ENCODE measurements at places on chromosomes 16 and 17. TPM values are rescaled to one million over a fixed set of nuclear protein-coding genes. Genes with fewer than 3 reads are reported as not detected.

GRCh38 chr16:14559809-14560241 lies 70.2 kb downstream of the PARN start:
- no peak for ATAC-seq

- peak; percentile 84 for ATAC-seq
Observed at GRCh38 chr17:38914741-38915638, 10.4 kb upstream of the LASP1NB start.

- ATAC-seq = no peak
Observed at GRCh38 chr17:66287911-66288310, 14.5 kb upstream of the PRKCA start.

Gene NEUROD2
- 0.05 TPM for total RNA-seq

DNA sequence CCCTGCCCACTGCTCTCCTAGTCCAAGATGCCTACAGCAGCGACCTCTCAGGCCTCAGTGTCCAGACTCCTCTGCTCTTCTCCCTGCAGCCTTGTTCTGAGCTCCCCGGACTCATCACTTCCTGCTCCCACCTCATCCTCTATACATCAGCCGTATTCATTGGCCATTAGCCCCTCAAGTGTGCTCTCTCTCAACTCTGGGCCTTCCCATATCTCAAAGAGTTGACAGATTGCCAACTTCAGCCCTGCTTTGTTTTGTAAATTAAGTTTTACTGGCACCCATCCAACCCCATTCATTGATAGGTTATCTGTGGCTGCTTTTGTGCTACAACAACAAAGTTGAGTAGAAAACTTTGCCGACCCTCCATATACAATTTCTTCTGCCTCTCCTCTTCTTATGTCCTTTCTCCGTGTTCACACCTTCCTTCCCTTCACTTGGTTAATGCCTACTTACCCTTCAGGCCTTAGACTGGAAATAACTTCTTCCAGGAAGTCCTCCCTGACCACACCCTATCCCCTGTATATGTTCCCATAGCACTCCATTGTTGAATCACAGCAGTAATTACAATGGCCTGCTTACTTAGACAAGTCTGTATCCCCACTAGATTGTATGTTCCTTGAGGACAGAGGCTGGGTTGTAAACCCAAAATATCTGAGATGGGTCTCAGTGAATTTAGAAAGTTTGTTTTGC lies 63.4 kb upstream of the TANC2 start:
- peak; percentile 63 for ATAC-seq

Gene MRPL45
- 22.6 TPM for total RNA-seq

- peak; percentile 23 for ATAC-seq
Observed at GRCh38 chr16:88697831-88698615, 8.2 kb downstream of the RNF166 start.

DNA sequence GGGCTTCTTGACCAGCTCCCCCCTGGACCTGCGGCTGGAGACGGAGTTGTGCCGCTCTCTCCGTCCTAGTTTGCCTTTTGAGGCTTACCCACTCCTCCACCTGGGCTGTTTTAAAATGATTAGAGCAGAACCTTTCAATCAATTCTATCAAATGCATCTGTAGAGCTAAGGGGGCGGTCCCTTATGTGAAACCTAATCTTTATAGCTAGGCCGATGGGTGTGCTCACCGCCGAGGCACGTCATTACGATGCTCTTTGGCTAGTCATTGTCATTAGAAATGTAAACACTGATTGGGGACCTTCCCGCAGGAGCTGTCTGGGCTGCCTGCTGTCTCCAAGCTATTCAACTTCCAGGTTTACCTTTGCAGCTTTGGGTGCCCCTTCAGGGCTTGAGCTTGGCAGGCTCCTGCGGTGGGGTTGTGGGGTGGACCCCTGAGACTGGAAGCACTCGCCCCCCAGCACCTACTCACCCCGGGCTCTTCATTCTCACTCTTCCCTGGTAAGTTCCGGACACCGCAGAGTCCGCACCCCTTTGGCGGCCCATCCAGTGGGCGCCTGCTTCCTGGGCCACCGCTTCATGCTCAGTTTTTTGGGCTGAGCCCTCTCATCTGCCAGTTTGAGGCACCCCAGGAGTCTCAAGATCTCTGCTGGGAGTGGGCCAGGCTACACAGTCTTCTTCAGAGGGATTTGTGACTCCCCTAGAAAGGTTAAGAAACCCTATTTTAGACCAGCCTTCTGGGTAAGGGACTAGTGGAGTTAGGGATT lies 20.9 kb upstream of the IL17C start:
- ATAC-seq = no peak

Gene SGCA
- total RNA-seq = 4.9 TPM

DNA sequence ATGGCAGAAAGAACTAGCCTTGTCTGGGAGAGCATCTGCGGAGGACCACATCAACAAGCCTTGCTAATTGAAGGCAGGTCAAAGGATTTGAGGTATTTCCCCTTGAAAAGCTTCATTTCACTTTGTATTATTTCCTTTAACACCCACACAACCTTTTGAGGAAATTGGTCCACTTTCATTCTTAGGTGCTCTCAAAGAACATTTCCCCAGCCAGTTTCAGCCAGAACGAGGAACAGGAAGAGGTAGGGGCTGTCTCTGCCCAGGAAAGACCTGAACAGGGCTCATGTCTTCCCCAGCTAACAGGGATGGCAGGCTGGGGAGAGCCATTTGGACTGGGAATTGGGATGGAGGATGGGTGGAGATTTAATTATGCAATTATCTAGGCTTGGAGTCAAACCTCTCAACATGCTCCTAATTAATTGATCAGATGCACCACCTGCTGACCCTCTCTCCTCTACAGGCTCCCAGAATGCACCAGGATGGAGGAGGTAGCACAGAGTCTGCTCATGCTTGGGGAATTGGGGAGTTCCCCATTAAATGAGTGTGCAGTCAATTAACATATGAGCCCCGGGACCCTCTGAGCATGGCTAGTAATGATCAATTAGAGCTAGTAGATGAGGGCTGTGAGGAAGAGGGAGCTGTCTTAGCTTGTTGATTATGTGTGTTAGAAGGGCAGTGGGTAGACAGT lies 84.6 kb downstream of the GP2 start:
- ATAC-seq = peak; percentile 72

DNA sequence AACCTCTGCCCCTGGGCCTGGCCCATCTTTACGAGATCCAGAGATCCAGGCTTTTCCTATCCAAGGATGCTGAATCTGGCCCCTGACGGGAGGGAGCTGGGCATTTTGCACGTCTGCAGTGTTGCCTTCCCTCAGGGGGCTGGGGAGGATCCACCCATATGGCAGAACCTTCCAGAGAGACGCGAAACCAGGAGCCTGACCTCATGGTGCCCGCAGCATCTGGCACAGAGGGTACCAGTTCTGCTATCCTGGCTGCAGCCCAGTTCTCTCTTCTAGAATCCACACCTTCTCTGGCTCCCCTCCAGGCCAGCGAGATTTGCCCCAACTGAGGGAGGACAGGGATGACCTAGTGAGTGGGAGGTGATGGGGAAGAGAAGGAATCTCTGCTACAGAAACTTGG lies 20.5 kb upstream of the ZNF652 start:
- no peak for ATAC-seq

Gene CHTF18
- 18.5 TPM for total RNA-seq

Gene GOSR1
- total RNA-seq = 42.4 TPM

DNA sequence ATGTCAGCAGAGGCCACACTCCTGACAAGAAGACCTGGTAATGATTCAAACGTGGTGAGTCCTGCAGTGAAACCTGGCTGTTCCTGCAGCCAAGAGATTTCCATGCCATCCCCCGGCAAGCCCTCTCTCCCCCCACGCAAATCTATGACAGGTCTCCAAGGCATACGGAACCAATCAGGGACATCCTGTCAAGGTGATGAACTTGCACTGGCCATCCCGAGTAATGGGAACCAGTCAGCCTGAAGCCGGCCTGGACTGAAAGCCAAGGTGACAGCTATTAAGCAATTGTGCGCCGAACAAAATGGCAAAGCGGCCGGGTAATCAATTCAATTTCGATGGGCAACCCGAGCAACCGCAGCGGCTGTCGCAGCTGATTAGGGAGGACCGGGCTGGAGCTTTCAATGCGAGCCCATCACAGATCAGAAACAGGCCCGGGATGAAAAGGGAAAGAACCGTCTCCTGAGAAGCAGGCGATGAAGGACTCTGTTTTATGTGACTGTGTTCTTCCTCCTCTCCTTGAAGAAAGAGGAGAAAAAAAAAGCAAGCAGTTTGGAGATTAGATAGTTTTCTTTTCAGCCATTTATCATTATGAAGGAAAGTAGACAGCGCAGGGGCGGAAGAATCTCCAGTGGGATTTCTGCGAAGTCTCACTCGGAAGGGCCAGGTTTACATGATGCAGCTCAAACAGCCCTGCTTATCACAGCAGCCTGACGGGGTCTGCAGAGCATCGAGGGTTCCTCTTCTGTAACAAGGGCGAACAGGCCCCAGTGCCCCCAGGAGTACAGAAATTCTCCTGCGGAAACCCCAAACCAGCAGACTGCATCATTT lies 35.2 kb downstream of the TBX4 start:
- peak; percentile 26 for ATAC-seq

DNA sequence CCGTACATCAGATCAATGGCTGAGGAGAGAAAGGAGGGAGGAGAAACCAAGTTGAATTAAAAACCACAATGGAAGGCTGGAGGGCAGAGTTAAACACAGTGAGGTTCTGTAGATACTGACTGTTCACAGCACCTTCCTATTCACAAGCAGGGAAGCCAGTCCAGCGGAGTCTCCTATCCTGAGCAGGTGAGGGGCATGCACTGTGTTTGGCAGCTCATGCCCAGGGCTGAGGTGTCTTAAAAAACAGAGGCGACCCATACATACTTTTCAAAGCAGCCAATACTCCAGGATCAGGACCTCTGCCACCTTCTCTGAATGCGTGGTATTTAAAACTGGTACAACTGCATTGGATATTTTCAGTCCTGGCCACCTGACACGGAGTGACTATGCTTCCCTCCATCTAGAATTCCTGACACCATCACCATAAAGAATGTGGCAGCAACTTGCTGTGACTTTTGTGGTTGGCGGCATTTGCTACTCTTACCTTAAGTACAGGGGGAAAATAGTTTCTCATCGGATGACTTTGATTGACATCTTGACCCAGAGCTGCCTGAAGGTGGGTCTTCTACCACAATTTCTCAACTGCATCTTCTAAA lies 21.5 kb downstream of the USP22 start:
- ATAC-seq = no peak

DNA sequence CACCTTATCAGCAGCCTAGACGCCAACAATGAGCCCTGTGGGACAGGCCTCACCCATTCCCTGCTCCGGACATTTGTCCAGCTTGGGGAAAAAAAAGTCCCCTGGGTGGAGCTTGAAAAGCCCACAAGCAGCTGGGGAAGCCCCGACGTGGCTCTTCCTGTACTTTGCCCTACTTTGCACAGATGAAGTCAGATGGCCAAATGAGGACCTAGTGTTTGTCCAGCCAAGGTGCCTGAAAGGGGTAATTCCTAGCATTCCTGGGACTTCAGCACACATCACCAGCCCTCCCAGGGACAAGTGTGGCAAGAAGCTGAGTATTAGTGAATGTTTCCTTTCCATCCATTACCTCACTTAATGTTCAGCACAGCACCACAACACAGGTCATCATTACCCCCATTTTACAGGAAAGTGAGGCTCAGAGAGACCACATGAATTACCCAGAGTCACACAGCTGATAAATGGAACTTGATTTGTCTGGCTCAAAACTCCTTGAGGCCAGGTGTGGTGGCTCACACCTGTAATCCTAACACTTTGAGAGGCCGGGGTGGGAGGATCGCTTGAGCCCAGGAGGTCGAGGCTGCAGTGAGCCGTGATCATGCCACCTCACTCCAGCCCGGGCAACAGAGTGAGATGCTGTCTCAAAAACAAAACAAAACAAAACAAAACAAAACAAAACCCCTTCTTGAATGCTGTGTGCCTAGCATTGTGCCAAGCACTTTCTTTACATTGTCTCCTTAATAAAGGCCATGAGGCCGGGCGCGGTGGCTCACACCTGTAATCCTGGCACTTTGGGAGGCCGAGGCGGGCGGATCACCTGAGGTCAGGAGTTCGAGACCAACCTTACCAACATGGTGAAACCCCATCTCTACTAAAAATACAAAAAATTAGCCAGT lies 19.9 kb upstream of the PLLP start:
- no peak for ATAC-seq

Gene SHISA9
- 0.71 TPM for total RNA-seq

Gene TBC1D3K
- total RNA-seq = not detected

GRCh38 chr17:63029541-63029940 lies 63.5 kb downstream of the TANC2 start:
- no peak for ATAC-seq

DNA sequence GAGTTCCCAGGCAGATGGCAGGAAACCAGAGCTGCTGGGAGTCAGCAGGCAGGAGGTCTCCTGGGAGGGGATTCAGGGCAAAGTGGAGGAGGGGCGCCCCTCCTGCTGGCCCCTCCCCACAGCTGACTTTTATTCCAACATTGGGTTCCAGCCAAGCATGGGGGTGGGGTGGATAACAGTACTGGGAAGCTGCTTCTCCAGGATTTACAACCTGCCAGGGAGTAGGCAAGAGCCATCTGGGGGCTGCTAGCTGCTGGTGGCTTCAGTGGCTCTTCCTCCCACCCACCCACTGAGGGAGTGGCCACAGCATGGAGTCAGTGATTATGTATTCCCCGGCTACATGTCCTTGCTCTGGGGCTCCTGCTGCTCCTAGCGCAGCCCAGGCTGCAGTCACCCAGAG lies 36.8 kb downstream of the TMEM132E start:
- peak; percentile 81 for ATAC-seq

Gene GLYR1
- total RNA-seq = 58.2 TPM

Gene ATXN2L
- total RNA-seq = 89.4 TPM

DNA sequence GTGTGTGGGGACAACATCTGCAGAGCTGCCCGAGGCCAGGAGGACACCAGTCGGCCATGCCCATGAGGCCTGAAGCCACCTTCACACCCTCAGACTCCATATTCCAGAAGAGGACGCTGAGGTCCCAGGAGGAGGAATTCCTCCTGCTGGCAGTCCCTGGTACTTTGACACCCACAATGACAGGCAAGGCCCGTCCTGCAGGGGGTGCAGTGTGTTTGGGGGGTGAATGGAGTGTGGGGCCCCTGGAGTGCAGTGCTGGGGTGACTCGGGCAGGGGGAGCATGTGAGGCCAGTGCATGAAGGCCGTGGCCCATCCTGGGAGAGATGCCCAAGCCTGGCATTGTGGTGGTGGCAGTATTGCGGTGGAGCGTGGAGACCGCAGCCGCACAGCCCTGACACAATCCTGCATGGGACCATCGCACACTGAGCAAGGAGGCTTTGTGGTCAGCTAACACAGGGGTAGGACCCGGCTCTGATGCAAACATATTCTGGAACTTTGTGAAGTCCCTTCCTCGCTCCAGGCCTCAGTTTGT lies 52.2 kb downstream of the ZDHHC7 start:
- ATAC-seq = no peak

DNA sequence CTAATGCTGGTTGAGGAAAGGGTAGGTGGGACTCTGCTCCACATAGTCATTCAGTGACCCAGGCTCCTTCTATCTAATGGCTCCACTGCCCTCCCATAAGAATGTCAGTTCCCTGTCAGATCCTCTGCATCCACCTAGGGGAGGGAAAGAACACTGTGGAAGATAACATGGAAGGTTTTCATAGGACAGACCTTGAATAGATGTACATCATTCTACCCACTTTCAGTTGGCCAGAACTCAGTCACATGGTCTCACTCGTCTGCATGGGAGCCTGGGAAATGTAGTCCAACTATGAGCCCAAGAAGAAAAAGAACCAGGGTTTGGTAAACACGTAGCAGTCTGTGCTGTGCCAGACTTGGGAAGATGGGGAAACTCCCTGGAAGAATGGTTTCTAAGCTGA lies 27.1 kb upstream of the SCNN1B start:
- ATAC-seq = peak; percentile 40

Gene SNAI3
- 1.7 TPM for total RNA-seq
